ENCODE measurements at places on chromosomes 4 and X.

DNA sequence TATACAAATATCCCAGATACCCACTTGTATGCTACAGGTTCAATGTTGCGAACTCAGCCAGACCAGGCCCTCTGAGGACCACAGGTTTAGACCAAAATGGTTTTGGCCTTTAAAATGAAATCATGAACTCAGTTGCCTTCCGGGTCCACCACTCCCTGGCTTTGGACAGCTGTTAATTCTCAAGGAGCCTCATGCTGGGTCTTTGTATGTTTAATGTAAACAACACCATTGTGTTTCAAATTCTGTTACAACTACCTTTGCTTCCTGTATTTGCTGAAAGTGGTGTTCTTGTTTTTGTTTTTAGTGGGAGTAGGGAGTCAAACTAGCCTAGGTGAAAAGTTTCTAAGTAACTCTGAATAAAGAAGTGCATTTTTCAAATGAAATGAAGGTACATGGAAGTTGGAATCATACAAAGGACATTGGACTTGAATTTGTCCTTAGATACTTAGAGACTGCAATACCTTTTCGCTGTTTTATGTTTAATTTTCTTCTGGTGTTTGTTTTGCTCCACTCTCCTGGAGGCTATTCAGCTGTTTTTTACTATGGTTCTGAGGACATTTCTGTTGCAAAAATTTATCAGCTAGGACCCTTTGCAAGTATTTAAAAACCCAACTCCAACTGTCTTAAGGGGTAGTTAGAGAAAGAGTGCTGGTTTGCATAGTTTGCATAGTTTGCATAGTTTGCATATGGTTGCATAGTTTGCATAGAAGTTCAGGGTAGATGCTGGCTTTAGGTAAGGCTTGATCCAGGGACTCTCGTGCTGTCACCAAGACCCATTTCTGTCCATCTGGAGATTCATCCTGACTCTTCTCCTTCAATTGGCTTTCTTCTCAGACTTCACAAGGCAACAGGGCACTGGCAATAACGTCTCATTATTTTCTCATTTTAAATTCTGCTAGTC lies 70.1 kb downstream of the MID1IP1 start:
- DNase-seq, result no peak

GRCh38 chr4:682490-683172 lies 6.3 kb downstream of the SLC49A3 start:
- no peak for DNase-seq

DNA sequence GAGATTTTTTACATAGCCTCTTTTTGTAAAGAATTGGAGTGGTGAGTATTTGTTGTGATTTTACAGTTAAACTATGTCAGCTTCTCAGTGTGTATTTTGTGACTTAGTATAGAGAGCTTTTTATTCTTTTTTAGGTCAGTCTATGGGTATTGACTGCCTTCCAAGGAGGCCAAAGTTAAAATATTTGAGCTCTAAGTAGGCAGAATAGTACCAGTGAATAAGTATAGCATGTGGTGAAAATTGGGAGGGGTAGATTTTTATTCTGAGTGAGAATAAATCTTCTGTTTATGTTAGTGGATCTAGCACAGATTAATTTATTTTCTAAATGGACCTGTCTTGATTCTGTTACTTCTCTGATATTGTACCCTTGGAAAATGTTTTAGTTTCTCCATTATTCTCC lies 37.5 kb downstream of the HERC3 start:
- DNase-seq, result no peak

DNA sequence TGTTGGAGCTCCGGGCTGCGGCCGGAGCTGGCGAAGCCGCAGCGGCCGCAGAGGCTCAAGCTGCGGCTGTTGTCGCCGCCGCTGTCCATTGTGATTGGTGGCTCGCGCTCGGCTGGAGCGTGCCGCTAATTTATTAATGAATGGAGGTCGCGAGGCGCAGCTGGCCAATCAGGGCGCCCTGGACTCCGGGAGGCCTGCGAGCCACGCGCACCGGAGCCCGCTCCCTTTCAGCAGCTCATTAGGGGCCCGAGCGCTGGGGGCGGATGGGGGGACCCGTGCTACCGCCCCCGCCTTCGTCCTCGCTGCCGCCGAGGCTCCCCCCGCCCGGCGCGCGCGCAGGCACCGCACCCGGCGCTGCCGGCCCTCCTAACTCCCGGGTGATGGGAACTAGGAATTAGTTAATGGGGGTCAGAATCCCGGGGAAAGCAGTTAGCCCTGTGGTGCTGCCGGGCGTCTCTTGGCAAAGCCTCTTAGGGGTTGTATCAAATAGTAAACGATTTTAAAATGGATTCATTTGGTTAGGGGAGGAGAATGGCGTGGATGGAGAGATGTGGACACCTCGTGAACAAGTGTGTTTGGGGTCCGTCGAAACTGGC lies 589 bp upstream of the NEUROG2 start:
- no peak for DNase-seq

- no peak for DNase-seq
These were observed 86.8 kb downstream of the PDGFRA start for GRCh38 chr4:54315561-54316538.

GRCh38 chr4:151097759-151098158 lies 1.7 kb upstream of the RPS3A start:
- no peak for DNase-seq

GRCh38 chr4:71360844-71361243 lies 22.0 kb downstream of the SLC4A4 start:
- DNase-seq, result no peak

GRCh38 chr4:8079031-8079885 lies 79.4 kb downstream of the ABLIM2 start:
- DNase-seq, result no peak

DNA sequence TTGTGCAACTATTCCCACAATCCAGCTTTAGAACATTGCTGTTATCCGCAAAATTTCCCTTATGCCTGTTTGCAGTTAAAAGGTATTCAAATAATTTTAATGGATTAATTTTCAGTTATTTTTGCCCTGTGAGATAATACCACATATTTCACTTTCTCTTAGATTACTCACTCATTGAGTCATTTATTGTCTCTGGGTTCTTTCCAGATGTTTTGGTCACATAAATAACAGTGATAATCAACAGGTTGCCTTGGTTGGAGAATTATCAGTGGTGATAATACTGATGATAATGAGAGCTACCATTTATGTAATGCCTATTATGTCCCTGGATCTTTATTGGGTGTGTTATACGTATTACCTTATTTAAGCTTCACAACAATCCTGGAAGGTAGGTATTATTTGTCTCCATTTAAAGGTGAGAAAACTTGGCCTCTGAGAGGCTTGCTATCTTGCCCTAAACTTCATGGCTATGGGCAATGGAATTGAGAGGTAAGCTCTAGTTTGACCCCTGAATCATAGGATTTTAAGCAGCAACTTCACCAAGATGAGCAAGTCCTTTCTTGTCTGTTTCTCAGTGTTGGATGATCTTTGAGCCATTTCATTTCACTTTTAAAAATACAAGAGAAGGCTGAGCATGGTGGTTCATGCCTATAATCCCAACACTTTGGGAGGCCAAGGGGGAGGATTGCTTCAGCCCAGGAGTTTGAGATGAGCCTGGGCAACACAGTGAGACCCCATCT lies 87.4 kb downstream of the KIT start:
- no peak for DNase-seq

DNA sequence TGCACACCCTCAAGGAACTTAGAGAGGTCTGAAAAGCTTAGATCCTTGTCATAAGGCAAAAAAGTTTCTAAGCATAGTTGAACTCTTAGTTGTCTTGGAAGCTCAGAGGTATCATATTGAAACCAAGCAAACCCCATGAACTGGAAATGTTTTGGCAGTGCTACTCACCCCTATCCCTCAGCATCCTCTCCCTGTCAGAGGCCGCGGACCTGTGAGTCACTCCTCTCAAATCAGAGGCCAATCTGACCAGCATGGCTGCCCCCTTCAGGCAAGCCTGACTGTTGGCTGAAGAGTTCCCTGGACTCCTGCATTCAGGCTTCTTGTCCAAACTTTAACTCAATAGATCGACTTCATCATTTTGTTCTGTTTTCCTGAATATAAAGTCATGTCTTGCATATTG lies 69.4 kb downstream of the KCNIP4 start:
- peak; percentile 35 for DNase-seq

- no peak for DNase-seq
These were observed 993.6 kb downstream of the ADGRL3 start for GRCh38 chr4:62193761-62194160.

GRCh38 chrX:40933132-40933705 lies 152.0 kb upstream of the USP9X start:
- no peak for DNase-seq

GRCh38 chr4:183344523-183345255 lies 22.5 kb upstream of the CLDN24 start:
- DNase-seq, result no peak

DNA sequence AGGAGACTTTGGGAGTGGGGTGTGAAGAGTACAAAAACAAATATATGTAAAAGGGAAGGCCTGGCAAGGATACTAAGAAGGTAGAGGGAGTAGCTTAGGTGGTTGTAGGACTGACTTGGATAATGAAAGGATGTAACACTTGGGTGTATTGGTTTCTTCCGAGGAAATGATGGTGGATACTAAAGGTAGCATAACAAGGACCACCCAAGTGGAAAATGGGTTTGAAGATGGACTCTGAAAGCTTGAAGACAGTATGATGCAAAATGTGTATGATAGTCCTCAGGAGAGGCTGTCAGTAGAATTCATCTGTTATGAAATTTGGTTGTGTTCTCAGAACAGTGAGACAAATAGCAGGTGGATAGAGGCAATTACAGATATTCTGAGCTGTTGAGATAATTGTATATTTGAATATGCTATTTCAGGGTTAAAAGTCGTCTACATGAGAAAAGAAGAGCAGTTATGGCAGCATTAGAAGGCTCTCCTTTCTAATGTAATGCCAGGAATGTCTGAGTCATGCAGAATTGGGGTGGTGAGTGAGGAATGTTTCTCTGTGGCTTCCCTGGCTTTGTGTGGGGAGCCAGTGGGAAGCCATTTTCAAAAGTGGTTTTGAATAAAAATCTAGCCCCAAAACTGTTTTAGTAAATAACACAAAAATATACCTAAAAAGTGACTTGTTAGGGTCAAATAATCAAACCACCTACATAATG lies 75.6 kb downstream of the FHIP1A start:
- DNase-seq, result peak; percentile 86

- DNase-seq, result no peak
These were observed 189.1 kb downstream of the GPC3 start for GRCh38 chrX:133796282-133796681.

DNA sequence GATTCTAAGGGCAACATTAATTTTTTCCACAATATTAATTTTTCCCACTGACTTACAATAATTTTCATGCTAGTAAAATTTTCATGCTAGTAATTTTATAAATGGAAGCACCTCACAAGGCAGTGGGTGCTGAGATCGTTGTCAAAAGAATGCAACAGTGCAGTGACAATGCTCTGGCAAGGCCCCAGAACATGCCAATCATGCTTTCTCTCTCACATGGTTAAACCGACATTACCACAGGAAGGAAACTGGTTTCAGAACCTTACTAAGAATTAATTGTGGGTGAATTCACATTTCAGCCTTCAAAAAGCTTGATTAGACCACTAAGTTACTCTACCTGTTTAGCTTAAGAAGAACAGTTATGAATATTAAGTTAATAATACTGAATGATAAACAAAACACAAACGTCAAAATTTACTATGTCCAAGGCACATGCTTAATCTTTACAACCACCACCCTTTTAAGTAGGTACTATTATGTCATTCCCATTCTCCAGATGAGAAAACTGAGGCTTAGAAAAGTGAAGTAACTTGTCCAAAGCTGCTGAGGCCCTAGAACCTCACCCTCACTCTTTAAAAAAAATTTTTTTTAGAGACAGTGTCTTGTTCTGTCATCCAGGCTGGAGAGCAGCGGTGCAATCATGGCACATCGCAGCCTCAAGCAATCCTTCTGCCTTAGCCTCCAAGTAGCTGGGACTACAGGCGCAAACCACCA lies 10.0 kb upstream of the OPHN1 start:
- DNase-seq, result peak; percentile 64

DNA sequence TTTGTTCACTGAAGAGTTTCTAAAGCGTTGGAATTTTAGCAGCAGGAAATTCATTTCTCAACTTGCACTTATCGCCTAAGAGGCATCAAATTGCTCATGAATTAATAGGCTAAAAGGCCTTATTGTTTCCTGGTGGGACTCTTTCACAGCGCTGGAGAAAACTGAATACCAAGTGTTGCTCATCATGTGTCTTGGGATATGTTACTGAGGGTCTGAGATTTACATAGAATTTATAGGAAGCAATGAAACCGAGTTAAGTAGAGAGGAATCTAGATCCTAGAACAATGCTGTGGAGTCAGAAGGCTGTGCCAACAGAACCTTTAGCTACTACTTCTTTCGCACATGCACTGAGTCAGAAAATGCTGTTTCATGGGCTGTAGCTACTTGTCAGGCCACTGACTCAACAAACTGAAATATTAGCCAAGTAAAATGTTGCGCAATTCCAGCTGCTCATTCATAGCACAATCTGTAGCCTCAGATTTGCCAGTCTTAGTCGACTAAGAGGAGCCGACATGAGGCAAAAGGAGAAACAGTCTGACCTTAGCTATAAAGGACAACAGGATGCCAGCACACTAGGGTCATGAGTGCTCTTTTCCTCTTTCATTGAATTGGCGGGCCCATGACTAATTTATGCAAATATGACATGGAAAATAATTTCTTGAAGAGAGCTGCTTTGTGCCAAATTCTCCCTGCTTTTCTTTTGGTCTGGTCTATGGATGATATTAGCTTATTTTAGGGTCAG lies 35.9 kb upstream of the CXCL8 start:
- peak; percentile 99 for DNase-seq

DNA sequence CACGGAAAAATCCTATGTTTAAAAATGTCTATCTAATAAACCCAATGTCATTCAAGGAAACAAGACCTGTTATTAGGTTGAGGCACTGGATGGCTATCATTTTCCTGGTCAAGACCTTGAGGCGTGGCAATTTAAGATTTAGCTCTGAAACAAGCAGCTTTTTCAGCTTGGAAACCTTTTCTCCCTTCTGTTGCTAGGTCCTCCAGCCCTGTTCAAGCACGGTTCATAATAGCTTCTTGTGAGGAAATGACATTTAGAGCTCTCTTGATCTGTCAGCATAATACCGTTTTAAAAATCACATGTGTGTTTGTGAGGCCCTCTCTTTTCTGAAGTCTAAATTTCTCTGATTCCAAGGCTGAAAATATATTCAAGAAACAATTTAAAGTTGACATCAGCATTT lies 133.6 kb upstream of the GRPR start:
- DNase-seq, result no peak

DNA sequence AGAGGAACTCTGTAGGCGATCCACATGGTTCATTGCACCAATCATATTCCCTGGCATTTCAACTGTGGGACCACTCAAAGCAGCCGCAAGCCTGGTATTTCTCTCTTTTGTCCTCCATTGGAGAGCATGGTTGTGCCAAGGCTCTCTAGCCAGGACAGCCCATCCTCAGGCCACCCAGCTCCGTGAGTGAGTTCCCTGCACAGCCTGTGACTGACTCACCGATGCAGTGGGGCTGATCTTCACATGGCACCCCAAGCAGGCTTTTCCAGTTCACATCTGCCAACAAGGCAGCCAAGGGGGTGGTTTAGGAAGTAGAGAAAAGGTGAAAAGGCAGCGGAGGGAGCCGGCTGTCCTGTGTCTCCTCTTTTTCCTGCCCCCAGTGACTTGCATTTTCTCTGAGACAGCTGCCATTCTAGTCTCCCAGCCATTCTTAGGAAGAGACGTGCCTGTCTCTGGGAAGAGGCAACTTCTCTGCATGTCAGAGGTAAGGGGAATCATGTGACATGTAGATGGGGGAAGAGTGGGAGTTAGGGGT lies 69.2 kb downstream of the MID1IP1 start:
- DNase-seq, result no peak

- DNase-seq, result peak; percentile 81
These were observed 181.7 kb upstream of the TBC1D9 start for GRCh38 chr4:140937866-140938265.

Data from brain microvascular endothelial cell (primary cell).